Memory B cell (primary cell): ENCODE measurements at places on chromosomes 5 and 9.

- no peak for DNase-seq
These were observed 287.2 kb downstream of the CTNND2 start for GRCh38 chr5:11617080-11617479.

- DNase-seq = no peak
These were observed 99.3 kb upstream of the WWC1 start for GRCh38 chr5:168192120-168192519.

- DNase-seq = no peak
These were observed 405.9 kb downstream of the TLE4 start for GRCh38 chr9:79977510-79978197.

GRCh38 chr9:133943036-133943780 is 48.9 kb downstream of the VAV2 start:
- DNase-seq = no peak

- DNase-seq = no peak
These were observed 62.1 kb downstream of the SEMA5A start for GRCh38 chr5:9483779-9484178.

- DNase-seq = no peak
These were observed 168.5 kb upstream of the GAS1 start for GRCh38 chr9:87115785-87116184.
